ENCODE measurements at places on chromosomes 2 and 18.

DNA sequence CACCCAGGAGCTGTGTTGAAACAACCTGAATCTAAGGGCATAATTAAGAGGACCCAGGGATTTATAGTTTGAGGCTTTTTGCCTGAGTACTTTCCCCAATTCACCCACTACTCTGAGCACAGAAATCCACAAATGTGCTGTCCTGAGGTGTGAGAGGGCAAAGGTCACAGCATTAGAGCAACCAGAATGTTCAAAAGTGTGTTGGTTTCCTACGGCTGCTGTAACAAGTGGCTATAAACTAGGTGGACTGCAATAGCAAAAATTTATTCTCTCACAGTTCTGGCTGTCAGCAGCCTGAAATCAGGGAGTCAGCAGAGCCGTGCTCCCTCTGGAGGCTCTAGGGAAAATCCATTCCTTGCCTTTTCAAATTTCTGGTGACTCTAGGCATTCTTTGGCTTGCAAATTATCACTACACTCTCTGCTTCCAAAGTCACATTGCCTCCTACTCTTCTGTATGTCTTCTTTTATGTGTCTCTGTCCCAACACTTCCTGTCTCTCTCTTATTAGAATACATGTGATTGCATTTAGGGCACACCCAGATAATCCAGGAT lies 91.4 kb upstream of the TACR1 start:
- no peak for DNase-seq

DNA sequence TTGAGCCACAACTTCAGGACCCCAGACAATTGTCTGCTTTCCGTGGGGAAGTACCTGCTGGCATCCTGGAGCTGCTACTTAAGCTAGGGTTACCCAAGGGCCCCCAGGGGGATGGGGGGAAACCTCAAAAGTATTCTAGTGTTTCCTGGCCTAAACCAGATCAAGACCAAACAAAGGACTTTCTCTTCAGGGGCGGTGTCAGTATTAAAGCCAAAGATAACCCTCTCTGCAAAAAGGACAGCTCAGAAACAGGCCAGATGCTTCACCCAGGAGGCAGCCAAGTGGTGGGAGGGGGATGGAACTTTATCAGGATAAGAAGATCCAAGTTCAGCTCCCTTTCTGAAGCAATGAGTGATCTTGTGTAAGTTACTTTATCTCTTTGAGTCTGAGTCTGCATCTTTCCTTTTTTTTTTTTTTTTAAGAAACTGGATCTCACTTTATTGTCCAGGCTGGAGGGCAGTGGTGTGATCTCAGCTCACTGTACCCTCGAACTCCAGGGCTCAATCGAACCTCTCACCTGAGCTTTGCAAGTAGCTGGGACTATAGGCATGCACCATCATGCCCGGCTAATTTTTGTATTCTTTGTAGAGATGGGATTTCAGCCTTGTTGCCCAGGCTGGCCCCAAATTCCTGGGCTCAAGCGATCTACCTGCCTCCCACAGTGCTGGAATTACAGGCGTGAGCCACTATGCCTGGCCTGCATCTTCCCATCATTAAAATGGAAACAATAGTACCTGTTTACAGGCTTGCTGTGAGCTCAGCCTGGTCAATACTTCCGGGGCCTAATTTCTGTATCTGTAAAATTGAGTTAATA lies 151.8 kb upstream of the PTPRM start:
- peak; percentile 5 for DNase-seq

DNA sequence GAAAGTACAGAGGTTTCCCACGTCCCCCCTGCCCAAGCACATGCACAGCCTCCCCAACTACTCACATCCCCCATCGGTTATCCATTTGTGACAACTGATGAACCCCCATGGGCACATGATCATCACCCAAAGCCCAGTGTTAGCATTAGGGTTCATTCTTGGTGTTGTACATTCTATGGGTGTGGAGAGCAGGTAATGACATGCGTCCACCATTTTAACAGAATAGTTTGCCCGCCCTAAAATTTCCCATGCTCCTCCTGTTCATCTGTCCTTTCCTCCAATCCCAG lies 74.3 kb downstream of the LONRF2 start:
- DNase-seq, result no peak

DNA sequence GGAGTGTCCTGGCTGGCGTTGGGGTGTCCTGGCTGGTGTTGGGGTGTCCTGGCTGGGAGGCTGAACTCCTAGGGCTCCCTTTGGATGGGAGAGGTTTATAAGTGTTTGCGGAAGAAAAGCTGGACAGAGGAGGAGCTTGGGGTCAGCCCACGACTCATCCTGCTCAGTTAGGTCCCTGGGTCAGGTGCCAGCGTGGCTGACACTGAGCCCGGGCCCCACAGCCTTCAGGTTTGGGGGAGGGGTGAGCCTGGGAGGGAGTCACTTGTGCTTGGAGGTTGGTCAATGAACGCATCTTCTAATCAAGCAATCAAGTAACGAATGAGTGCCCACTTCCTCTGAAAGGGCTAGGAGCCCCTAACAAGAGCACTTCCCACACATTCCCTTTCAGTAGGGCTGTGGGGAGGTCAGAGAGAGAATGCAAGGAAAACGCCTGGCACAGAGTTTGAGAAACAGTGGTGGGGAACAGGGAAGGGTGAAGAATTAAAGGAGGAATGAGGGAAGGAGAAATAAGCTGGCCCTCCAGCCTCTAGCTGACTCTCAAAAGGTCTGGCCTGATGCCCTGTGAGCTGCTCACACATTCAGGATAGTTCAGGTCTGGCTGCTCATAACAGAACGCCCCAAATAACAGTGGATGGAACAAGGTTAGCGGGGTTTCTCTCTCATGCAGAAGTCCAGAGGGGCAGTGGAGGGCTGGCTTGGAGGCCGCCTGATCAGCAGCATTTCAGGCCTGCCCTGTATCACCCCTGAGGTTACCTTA lies 670 bp downstream of the KCNIP3 start:
- DNase-seq, result no peak

GRCh38 chr18:9862686-9863085 lies 23.1 kb upstream of the TXNDC2 start:
- DNase-seq, result no peak

DNA sequence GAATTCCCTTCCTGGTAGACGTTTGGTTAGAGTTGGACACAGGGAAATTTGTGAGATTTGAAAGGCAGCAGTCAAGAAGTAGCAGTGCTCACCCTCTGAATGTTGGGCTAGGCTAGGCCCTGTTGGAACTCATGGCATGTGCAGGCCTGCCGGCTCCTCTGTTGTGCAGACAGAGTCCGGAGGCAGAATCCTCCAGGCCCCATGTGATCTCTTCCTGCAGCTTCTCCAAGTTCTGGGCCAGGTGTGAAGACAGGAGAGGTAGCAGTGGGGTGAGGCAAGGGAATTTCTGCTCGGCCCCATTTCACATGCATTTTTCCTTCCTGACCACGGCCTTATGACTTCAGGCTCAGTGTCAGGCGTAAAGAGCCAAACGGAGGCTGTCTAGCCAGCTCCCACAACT lies 36.9 kb upstream of the RAB31 start:
- no peak for DNase-seq

DNA sequence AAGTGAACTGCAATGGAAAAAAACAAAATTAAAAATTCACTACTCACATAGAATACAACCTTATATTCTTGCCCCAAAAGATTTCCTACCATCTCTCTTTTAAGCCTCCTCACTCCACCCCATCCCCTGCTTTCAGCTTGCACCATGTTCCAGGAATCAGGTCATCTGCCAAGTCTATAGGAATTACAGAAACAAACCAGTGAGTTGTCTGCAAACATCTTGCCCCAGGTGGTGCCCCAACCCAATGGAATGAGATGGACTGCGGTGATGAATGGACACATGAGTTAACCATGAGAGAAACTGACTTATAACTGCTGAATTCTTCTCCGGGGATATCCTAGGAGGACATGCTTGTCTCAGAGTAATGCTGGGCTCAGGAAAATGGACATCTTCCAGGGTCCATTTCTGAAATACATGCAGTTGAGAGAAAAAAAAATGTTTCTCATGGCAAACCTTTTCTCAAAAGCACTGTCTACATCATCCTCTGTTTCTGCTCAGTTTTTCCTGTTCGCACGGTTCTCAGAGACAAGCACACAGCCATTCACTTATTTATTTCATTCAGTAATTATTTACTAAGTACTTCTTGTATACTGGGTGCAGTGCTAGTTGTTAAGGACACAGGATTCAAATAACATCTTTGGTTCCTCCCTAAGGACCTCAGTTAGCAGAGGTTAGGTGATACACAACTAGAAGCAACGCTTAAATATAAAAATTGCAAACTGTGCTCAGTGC lies 350.0 kb downstream of the RND3 start:
- DNase-seq, result no peak

- DNase-seq, result no peak
Measured at GRCh38 chr2:113760400-113760799, 4.0 kb upstream of the SLC35F5 start.

- no peak for DNase-seq
Measured at GRCh38 chr18:57797209-57797651, 5.9 kb downstream of the ATP8B1 start.

DNA sequence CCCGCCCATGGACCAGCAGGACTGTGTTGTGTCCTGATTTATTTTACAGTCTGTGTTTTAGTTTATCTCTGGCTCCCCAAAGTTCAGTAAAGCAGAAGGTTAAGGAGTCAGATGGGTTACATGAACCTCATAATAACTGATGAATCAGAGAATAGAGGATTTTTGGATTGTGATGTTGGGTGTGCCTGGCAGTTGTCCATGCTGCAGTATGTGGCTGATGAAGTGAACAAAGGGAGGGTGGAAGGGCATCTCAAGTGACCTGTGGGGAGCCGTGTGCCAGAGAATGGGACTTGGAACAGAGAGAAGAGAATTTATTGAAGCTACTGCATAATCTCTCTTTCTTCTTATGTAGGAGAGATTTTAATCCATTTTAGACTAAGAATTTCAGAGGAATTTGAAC lies 145.5 kb downstream of the MAP4K4 start:
- DNase-seq, result no peak

DNA sequence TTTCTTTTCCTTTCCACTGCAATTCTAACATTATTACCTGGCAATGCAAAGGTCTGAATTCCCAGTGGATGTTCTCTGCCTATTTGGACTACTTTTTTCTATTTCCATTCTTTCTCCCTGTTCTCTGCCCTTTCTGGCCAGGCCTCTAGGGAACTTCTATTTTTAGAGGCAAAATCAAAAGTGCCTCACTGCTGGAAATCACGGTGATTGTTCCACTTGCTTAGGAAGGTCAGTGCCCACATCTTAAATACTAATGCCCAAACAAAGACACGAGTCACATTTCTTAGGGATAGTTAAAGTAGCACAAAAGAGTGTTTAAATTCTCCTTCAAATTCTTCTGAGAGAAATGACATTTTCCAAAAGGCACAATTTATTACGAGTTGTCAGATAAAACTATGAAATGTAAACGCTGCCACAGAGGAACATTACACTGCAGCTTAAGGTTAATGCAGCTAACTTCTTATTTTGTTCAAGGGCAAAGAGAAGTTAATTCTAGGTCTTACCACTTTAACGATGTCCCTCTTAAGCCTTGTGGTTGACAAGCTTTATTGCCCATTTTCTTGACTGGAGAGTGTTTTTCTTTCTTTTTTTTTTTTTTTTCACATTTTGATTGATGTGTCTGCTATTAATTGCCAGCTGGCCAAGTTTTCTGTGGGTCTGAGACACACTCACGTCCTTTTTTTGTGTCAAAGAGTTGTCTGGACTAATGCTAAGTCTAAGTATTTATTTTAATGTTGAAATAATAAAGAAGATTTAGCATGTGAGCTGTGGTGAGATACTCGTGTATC lies 34.7 kb downstream of the ST6GAL2 start:
- DNase-seq, result no peak

DNA sequence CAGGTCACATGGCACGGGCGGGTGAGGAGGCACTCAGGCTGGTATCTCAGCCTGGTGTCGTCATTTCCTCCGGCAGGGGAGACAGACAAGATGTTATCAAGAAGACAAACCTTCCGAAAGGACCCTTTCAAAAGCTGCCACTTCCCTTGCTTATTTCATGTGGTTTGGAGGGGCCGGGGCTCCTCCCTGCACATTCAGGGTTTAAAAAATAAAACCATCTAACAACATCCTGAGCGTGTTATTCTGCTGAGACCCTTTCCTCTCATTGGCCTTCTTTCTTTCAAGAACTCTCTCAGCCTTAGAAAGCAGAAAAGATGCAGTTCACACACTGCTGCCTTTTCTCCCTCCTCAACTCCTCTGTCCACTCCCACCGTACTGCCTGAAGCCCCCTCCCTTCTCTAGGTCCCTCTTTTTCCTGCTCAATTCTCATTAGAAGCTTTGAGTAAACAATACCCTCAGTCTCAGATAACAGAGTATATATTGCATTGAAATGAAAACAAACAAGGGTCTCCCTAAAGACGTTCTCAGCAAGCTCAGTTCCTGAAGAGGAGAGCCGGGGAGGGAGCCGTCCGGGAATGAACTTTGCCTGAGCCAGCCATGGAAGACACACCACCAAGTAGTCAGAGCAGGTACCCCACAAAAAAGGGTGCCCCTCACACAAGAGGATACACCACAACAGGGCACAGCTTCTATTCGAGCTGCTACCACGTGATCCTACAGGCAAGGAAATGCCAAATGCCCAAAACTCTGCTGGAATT lies 9.7 kb downstream of the SMAD7 start:
- DNase-seq, result peak; percentile 65
